ENCODE measurements at places on chromosomes 12 and 14.
A peak's percentile ranks its signal among the peaks of the same experiment; 100 is the strongest.

GRCh38 chr14:71290960-71291466 is 383.8 kb downstream of the PCNX1 start:
- DNase-seq: no peak

DNA sequence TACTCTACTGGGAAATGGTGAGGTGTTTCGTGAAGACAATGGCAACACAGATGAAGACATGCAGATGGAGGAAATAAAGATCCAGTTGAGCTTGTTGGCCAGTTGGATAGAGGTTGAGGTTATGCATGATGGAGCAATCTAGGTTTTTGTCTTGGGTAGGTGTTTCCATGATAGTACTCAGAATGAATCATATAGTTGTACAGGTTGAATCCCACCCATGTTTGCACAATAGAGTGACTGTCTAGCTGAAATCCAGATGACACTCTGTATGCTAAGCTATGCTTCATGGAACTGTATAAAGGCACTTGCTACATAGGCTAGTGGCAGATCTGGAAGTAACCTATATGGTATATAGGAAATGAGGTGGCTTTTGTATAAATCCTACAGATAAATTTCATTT is 264.9 kb downstream of the NAV3 start:
- no peak for DNase-seq

DNA sequence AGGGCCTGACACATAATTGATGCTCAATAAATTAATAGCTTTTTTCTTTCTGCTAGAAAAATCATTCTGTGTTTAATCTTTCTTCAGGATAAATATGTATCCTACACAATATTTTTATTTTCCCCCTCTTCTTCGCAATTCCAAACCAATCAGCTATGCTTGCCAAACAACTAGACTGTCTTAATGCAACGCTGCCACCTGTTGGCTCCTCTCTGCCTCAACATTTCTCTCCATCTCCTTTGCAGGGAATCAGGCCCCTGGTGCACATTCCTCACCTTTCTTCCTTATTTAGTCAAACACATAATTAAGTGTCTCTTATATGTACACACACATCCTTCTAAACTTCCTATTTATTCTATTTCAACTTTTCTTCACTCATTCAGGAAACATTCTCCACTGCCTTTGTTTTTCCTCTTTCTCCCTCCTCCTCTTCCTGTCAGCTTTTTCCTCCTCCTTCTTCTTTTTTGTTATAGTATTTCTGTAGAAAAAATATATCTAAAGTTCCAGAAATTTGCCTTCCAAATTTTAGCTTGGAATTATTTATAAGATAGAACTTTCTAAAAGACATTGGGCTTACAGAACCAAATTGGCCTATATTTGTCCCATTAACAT is 406.0 kb downstream of the PRKD1 start:
- no peak for DNase-seq

DNA sequence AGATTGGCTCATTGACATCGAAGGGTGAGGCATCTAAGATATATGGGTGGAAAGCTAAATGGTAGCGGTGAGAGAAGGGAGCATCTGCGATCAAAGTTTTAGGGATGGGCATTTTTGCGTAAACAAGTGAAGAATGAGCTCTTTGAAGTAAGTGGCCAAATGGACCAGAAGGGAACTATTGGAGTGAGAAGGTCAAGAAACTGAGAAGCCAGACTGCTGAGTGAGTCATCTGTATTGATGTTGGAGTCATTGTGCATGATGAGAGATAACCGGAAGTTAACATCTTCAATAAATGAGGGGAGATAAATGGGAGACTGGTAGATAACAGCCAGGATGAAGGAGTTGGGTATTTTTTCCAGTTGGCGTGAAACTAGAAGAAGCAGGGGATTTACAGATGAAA is 271.9 kb upstream of the PDE3A start:
- no peak for DNase-seq

GRCh38 chr12:6834873-6835272 is 5.9 kb upstream of the GNB3 start:
- DNase-seq: no peak

DNA sequence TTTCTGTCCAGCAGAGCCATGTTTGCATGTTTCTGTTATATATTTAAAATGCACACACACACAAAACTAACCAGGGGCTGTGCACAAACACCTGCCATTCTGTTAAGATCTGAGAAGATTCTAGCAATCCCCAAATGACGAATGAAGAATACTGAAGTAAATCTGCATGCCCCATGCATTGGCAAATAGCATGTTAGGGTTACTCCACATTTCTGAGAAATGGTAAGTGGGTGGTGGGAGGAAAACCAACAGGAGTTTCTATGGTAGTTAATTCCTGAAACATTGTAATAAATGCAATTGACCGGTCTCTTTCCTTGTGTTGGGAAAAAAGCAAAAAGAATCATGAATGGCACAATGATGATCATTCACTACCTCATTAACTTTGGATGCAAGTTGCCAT is 318.0 kb downstream of the BCAT1 start:
- no peak for DNase-seq

- peak; percentile 61 for DNase-seq
These were observed 585 bp upstream of the DYRK2 start for GRCh38 chr12:67647799-67648520.

DNA sequence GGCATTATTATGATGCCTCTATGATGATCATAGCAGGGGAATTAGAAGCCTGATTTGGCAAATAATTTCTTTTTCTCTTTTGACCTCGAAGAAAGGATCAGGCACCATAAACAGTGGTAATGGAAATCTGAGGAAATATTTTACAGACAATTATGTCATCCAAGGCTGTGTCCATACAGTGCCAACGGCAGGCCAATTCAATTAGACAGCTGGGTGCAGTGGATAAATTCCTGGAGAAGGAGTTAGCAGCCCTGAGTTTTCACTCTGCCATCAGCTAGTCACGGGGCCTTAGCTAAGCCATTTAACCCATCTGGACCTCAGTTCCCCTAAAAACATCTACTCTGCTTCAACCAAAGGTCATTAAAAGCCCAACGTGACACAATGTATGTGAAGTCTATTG is 4.1 kb downstream of the TPH2 start:
- DNase-seq: no peak

GRCh38 chr12:39102474-39103209 is 197.3 kb upstream of the CPNE8 start:
- no peak for DNase-seq

DNA sequence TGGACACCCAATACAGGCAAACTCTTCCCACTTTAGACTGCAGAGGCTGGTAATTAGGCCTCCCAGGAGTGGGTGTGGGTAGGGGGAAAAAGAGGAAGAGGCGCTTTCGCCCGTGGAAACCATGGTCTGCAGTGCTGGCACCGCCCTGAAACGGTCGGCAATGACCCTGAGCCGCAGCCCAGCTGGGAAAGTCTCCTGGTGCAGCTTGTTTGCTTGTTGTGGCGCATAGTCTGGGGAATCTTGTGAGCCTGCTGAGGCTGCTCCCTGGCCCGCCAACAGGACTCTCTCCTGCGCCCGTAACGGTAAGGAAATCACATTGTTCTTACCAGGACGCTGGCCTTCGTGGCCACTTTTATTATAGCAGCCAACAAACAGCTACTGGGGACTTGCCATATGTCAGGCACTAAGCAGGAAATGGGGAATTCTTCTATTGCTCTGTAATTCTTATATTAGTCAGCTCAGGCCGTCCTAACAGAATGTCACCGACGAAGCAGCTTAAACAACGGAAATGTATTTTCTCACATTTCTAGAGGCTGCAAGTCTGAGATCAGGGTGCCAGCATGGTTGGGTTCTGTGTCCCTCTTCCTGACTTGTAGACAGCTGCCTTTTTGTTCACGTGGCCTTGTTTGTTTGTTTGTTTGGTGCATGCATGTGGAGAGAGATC is 52.5 kb upstream of the RIN3 start:
- DNase-seq: no peak

DNA sequence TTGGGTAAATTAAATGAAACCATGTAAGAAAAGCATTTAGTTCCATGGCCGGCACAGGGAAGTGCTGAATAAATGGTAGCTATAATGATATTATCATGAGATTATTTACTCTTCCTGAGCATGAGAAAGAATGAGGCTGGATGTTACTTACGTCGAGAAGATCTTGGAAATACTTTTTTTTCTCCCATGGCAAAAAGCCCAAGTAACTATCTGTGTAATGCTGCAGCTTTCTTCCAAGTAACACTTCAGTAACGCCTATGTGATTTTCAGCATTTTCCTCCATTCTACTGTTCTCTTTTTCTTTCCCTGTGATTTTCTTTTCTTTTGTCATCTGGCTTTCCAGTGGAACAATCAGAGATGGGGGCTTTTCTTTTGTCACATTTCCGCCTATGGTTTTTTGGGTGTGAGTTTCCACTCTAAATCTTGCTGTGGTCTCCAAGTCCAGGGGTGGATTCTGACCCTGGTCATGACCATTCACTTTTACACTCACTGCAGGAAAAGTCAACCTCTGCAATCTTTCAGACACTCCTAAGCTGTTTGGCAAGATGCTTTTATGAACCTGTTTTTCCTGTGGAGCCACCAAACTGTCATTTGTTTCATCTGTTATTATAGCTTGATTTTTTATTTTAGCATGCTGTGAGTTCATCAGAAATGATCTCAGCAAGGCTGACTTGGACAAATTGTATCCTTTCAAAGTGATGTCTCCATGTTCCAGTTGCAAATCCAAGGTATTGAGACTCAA is 25.0 kb upstream of the SYCP3 start:
- DNase-seq: no peak

DNA sequence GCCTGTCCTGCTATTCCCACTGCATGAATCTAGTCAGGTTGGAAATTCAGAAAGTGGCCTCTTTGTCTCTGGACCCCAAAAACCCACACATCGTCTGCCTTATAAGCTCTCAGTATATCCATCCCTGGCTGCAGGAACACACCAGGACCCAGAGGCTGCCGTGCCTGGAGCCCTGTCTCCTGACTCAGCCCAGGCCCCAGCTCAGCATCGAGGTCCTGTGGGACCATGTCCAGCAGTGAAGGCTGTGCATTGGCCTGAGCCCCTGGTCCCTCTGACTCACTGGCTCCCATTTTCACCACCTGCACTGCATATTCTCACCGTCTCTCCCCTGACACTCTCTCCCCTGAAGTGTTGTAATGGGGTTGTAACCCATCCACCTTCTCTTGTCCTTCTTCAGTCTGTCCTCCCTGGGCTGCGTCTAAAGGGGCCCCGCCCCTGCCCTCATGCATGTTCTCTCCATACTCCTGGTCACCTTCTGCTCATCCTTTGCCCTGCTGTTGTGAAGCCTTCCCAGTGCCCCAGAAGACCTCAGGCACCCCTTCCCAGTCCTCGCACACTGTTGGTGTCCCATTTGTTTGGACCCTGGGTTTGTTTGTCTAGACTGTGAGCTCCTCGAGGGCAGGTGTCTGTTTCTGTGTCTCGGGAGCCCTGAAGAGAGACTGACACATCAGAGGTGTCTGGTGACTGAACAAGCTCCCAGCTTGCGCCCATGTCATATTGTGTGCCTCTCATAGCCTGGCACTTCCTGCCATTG is 43.8 kb downstream of the EVL start:
- DNase-seq: no peak

DNA sequence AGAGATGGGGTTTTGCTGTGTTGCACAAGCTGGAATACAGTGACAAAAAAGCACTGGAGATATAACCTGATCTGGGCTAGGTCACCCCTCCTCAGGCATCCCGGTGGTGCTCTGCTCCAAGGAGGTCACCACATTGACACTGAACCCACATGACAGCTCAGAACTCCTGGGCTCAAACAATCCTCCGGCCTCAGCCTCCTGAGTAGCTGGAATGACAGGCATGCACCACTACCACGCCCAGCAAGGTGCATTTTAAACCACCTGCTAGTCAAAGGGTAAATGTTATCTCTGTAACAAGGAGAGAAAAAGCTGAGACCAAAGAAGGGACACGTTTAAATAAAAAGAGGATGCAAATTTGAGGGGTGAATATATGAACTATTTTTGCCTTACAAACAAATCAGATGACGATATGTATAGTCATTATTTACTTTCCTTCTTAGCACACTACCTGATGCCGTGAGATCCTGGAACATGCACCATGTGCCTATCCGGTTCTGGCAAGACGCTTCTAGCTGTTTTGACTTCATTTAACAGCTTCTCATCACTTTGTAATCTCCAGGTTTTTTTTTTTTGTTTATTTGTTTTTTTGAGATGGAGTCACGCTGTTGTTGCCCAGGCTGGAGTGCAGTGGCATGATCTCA is 135.1 kb downstream of the PPM1H start:
- no peak for DNase-seq

- DNase-seq: no peak
These were observed 8.5 kb upstream of the PTPRR start for GRCh38 chr12:70929029-70929428.

DNA sequence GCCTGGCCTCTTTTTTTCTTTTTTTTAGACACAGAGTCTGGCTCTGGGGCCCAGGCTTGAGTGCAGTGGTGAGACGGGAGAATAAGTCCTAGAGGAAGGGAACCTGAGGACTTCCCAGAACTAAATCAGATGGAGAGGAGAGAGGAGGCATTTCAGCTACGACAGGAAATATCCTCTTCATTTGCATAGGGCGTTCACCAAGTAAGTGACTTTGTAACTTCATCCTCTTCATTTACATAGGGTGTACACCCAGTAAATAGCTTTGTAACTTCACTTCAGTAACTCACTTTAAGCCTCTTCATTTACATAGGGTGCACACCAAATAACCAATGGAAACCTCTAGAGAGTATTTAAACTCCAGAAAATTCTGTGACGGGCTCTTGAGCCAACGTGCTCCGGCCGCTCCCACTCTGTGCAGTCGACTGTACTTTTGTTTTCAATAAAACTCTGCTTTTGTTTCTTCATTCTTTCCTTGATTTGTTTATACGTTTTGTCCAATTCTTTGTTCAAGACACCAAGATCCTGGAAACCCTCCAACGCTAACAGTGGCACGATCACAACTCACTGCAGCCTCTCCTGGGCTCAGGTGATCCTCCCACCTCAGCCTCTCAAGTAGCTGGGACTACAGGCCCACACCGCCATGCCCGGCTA is 21.4 kb upstream of the ANKRD9 start:
- DNase-seq: no peak

- no peak for DNase-seq
These were observed 39.5 kb downstream of the STXBP6 start for GRCh38 chr14:25010471-25010870.

DNA sequence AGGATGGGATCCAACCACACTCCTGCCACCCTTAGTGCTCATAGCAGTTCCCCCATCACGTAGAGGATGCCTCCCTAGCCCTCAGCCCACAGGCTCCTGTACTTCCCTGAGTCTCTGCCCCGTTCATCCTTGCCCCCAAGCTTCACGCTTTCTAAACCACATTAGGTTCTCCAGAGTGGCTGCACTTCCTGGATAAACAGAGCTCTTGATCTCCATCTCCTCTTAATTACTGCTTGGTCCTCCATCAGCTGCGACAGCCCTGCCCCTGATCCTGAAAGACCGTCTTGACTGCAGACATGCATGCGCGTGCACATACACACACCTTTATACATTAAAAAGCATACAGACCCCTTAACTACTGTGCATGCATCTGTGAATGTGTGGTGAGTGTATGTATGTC is 530.0 kb downstream of the BCL11B start:
- no peak for DNase-seq
